ENCODE measurements at places on chromosomes 12 and 14.

GRCh38 chr12:67928621-67929383 lies 60.4 kb upstream of the IFNG-AS1 start:
- DNase-seq, result no peak

GRCh38 chr14:42490536-42490935 lies 883.9 kb downstream of the LRFN5 start:
- DNase-seq, result no peak

- no peak for DNase-seq
Measured at GRCh38 chr12:98085046-98085755, 430.2 kb upstream of the TMPO start.

DNA sequence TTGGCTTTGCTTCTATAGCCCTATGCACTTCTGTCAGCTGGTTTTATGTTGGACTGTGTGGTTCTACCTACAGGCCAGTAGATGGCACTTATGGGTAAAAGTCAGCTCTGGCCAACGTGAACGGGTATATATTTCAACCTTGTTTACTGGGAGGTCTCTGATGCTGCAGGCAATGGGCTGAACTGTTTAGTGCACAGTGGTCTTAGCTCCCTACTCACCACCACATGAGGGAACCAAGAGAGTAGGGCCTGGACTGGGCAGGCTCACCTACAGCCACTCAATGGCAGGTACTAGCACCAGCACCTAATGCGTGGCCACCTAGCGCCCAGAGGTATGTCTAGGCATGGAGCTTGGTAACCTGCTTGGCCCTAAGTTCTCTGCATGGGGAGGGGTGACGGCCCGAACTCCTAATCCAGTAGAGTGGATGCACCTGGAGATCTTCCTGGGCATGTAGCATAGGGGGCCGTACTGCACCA lies 481.8 kb downstream of the TMEM117 start:
- DNase-seq, result no peak

DNA sequence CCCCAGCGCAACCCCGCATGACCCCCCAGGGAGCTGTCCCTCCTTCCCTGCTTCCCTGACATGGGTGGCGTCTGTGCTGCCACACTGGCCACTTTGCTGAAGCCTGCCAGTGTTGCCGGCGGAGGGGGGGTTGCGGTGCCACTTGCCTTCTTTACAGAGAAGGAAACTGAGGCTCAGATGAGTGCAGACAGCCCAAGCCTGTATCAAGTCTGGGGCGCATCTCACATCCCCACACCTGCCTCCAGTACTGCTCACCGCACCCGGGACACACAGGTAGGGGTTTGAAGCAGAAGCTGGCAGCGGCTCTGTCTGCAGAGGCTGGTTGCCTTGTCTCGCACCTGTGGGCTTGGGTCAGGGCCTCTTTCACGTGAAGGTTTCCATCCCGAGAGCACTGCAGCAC lies 104.7 kb upstream of the RTL1 start:
- DNase-seq, result no peak

- no peak for DNase-seq
Measured at GRCh38 chr14:34021096-34021495, 70.2 kb upstream of the EGLN3 start.

DNA sequence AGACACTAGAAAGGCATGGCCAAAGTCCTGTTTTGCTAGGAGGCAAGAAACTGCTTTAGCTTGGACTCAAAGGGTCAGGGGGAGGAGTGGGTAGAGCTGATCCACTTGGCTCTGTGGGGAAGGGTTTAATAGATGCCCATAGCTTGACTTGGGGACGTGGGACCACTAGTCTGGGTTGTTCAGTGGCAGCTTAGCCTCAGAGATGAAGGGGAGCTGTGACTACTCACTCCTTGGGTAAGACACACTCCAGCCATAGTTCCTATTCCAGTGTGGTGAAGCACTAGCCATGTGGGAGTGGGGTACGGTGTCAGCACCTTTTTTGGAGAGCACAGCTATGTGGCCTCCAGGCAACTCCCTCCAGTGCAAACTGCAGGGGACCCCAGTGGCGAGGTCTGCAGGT lies 257.3 kb downstream of the TMEM121 start:
- no peak for DNase-seq

DNA sequence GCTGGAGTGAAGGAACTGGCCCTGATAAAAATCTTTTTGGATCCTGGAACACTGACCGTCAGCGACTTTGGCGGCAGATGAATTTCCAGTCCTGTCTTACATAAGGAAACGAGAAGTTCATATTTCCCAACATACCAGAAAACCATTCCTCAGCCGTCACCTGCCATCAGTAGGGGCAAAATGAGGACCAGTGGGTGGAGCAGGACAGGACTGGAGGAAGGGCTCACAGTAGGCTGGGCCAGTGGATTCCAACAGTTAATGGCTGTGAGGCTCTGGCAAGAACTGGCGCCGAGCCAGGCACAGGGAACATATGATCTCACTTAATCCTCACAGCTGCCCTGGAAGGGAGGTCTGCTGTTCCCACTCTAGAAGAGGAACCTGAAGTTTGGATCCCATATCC lies 67.2 kb upstream of the FAM181A start:
- DNase-seq, result no peak

- no peak for DNase-seq
Measured at GRCh38 chr12:46343118-46343852, 29.3 kb downstream of the SLC38A2 start.

DNA sequence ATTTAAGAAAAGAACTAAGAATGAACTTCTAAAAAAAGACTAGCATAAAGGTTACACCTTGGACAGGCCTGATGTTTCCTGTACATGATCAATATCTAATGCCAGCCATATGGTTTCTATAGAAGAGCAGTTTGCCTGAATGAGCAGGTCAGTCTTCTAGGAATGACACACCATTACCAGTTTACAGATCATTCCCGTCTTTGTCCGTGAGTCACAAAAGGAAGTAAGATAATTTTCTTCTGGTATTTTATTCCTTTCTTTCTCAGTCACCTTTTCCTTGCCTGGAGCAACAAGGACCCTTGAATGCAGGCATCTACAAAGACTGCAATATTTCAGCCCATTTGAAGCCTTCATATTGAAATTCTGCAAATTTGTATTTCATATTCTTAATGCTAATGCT lies 44.6 kb upstream of the CNTN1 start:
- DNase-seq, result no peak

Measured in CD4-positive, alpha-beta T cell treated with Interleukin-4 for 1 hour (primary cell).